ENCODE measurements at places on chromosomes 5 and 9.

GRCh38 chr5:3612591-3613042 is 17.0 kb downstream of the IRX1 start:
- no peak for DNase-seq

- DNase-seq = peak; percentile 43
Measured at GRCh38 chr9:82117026-82117811, 128.6 kb downstream of the SPATA31D1 start.

- DNase-seq = no peak
Measured at GRCh38 chr9:68876681-68877080, 137.2 kb downstream of the PRKACG start.

DNA sequence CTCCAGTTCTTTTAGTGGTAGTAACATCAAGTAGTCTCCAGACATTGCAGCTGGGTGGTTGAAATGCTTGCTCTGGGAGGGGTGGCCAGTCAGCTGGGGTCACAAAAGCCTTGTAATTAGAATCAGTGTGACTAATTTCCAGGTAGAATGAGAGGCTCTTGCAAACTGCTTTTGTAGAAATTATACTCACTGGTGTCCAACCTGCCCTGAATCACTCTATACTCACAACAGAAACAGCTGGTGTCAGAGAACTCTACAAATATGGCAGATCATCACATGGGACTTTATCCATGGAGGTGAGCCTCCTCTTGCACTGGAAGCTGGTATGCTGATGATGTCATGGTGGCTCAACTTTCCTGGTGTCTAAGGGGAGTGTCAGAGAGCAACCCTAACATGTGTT is 71.3 kb downstream of the SH3TC2 start:
- DNase-seq = no peak

GRCh38 chr5:103511554-103511885 is 51.1 kb downstream of the NUDT12 start:
- no peak for DNase-seq

- DNase-seq = no peak
Measured at GRCh38 chr5:174596429-174596828, 128.0 kb upstream of the MSX2 start.

DNA sequence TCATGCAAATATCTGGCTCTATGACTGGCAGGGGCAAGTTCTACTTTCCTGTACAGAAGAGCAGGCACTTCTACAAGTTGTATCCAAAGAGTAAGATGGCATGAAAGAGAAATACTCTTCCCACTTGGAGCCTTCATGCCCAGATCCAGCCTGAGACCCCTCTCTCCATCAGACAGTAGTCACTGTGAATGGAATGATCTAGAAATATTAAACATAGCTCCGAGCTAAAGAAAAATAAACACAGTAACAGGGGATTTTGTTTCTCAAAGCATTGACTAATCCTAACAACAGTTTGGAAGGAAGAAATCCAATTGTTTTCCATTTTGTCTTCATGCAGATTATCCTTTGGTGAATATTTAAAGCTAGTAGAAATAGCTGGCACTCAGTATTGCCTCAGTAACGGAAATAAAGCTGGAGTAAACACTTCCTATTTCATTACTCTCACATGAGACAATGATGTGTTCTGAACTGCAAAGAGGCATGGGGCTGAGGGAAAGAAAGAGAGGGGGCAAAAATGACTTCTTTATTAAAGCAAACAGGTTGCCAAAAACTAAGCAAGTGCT is 100.0 kb downstream of the SEMA5A start:
- DNase-seq = no peak

GRCh38 chr5:88396000-88396535 is 127.4 kb upstream of the TMEM161B start:
- no peak for DNase-seq

DNA sequence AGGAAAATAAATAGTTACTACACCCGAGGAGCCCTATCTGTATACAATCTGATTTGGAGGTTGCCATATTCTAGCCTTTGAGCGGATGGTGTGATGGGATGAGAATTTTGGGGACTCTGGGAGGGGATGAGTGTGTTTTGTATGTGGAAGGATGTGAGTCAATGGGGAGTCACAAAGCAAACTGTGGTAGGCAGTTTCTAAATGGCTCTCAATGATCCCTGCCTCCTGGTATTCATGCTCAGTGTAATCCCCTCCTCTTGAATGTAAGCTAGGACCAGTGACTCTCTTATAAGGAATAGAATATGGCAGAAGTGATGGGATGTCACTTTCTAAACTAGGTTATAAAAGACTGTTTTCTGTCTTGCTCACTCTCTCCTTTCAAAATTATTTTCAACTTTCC is 205.7 kb upstream of the RIOK2 start:
- DNase-seq = no peak

DNA sequence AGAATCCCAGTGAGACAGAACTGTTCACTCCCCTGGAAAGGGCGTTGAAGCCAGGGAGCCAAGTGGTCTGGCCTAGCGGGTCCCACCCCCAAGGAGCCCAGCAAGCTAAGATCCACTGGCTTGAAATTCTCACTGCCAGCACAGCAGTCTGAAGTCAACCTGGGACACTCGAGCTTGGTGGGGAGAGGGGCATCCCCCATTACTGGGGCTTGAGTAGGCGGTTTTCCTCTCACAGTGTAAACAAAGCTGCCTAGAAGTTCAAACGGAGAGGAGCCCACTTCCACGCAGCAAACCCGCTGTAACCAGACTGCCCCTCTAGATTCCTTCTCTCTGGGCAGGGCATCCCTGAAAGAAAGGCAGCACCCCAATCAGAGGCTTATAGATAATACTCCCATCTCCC is 45.1 kb upstream of the PTGER4 start:
- no peak for DNase-seq

DNA sequence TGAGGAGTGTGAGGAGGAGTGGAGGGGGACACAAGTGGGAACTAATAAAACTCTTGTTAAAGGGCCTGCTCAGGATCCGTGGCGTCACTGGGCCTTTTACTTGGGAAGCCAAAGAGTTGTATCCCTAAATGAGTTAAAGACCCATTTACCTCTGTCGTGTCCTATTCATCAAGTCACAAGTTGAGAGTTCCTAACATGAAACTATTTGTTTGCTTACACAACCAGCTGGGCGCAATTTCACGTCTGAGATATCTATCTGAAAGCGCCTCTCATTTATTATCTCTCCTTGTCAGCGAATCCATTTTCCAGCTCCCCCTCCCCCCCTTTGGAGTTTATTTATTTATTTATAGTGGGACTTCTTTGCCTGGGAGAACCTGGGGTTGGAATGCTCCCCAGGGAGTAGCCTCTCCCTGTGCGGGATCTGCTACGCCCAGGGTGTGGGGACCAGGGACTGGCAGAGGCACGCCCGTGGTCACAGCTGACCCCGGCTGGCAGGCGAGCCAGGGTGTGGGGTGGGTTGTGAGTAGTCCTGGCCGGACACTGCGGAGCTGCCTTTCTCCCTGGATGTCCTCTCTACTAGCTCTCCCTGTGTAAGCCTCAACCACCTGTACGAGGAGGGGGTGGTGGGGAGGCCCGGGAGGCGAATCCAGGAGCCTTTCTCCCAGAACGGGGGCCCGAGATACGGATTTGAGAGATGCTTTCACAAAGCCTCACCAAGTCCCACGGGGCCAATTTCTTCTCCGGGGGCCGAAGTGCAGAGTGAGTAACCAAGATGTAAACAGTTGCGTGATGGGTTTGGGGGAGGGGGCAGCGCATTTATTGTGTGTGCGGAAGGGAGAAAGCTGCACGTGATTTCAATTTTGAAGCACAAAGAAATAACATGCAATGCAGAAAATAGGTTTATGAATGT is 15.3 kb downstream of the NR2F1 start:
- no peak for DNase-seq

GRCh38 chr9:113395000-113395861 is 5.9 kb downstream of the ALAD start:
- no peak for DNase-seq

DNA sequence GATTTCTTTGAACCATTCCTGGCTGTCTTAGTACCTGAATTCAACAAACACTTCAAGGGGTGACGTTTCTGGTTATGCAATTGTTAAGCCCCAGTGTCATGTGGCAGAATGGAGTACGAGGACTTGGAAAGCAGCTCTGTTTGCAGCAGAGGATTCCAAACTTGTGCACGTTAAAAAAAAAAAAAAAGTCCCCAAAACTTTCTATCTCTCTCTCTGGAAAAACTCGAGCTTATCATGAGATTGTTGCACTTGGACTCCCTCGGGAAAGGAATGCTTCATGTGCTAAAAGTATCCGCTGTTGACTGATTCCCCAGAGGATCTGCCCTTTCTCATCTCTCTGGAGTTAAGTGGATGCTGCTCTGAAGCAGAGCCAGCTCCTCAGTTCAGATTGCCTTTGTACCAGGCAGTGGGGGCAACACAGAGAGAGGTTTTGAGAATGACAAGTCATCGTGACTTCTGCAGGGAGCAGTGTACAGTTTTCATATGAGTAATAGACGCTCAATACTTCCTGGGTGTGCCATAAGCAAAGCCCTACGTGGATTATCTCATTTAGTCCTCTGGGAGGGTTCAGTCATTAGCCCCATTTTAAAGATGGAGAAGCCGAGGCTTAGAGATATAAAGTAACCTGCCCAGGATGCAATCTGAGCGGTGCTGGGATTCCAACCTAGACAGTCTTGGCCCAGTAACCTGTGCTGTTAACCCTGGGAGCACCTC is 28.1 kb downstream of the TMOD1 start:
- peak; percentile 21 for DNase-seq

GRCh38 chr9:109269839-109270238 is 51.0 kb downstream of the EPB41L4B start:
- no peak for DNase-seq

- DNase-seq = no peak
Measured at GRCh38 chr5:175328176-175328575, 115.8 kb downstream of the DRD1 start.

DNA sequence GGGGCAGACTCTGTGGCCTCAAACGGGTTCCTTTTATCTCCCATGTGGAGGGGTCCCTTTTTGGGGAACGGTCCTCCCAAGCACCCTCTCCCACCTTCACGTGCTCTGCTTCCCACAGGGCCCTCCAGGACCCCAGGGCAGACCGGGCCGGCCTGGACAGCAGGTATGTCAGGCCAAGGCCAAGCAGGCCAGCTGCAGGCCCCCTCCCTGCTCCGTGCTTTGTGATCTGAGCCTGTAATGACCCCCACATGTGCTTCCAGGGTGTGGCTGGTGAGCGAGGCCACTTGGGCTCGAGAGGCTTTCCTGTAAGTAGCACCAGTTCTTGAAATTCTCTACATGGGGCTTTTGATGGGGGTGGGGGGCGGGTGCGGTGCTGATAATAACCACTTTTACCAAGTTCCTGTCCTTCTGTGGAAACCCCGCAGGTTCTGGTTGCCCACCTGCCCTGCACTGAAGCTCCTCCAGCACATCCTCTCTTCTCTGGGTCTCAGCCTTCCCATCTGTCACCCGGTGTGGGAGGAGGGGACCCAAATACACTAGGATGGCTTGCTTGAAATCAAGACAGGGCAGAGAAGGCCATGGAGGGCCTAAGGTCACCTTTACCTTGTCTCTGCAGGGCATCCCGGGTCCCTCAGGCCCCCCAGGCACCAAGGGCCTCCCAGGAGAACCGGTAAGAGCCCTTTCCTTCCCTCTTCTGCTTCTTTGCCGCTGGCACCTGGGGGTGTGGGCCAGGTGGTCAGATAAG is 57.9 kb upstream of the ORM1 start:
- DNase-seq = no peak

GRCh38 chr9:137745541-137745991 is 126.8 kb downstream of the EHMT1 start:
- no peak for DNase-seq

DNA sequence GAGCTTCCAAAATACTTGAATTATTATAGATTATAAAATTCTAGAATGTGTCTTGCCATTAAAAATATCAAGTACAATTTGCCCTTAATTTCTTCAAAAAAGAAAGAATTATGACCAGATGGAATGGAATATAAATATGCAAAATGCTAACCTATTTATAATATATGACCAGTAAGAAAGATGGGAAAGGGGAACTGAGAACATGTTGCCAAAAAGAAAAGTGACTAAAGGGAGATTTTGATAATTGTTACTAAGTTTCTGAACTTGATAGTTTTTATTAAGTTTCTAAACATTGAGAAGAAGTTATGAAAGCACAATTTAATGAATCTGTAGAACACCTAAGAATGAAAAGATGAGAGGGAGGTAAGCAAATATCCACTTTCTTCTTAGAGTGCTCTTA is 188.4 kb upstream of the NR4A3 start:
- no peak for DNase-seq

- DNase-seq = no peak
Measured at GRCh38 chr5:128649192-128649591, 111.1 kb upstream of the FBN2 start.

GRCh38 chr9:6051511-6051950 is 36.1 kb upstream of the RANBP6 start:
- no peak for DNase-seq

DNA sequence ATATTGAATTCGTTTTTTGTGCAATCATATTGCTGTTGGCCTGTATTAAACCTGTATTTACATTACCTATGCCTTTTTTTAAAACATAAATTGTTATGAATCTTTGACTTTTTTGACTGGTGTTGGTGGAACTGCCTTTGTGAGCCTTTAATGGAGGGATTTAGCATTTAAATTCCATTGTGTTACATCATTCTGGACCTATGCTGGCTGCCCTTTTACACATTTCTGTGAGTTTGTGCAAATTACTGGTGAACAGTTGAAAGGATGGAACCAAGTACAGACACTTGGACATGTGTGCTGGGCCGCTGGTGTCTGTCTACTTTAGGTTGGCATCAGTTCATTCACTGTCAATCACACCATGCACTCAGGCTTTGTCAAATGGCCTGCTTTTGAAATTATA is 3.4 kb downstream of the SNX18 start:
- DNase-seq = no peak

- peak; percentile 71 for DNase-seq
Measured at GRCh38 chr9:129624168-129624759, 1.7 kb upstream of the NTMT1 start.

- no peak for DNase-seq
Measured at GRCh38 chr9:127423476-127423933, 677 bp upstream of the ZNF79 start.

DNA sequence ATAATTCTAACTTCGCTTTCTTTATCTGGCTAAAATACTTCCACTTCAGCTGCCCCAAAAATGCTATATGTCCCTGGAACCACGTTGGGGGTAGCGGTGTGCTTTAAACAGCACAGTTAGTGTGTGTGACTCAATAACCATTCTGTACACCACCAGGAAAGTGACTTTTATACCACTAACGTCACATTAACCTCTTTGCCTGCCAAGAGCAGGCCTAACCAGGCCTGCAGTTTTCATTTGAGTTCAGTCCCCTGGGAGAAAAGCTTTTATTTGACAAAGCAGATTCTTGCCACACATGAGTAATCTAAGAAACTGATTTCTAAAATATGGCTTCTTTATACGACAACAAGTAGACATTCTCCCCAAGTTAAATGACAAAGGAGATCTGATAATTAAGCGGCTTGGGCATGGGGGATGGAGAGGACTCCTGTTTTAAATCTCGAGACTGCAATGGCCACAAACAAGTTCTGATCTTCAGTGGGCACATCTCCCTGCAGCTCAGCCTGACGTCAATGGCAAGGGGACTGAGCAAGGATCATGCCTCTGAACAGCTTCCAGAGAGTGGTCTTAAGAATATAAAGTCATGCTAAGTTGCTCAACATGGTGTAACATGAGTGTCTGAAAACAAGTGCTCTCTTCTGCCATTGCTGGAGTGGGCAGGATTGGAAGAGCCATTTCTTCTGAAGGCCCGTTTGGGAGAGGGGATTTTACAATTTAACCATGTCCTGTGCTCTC is 91.8 kb downstream of the GLIS3 start:
- no peak for DNase-seq

Measured in NCI-H2171 (cell line).